ENCODE measurements at places on chromosomes 13 and 19. TPM values are rescaled to one million over a fixed set of nuclear protein-coding genes. Genes with fewer than 3 reads are reported as not detected.
A peak's percentile ranks its signal among the peaks of the same experiment; 100 is the strongest.

LGALS4 gene
- polyA plus RNA-seq = 0.67 TPM

GRCh38 chr19:29528946-29529645 is 3.3 kb downstream of the VSTM2B start:
- DNase-seq = no peak

DNA sequence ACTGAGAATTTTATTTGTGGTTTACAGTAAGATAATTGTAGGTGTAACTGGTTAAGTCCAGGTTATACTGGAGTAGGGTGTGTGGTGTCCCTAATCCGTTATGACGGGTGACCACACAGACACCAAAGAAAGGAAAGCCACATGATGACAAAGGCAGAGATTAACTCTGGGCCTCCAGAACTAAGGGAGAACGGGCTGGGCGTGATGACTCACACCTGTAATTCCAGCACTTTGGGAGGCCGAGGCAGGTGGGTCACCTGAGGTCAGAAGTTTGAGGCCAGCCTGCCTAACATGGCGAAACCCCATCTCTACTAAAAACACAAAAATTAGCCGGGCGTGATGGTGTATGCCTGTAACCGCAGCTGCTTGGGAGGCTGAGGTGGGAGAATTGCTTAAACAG is 10.2 kb upstream of the FUT2 start:
- no peak for DNase-seq

MTUS2 gene
- polyA plus RNA-seq = 18.3 TPM

DNA sequence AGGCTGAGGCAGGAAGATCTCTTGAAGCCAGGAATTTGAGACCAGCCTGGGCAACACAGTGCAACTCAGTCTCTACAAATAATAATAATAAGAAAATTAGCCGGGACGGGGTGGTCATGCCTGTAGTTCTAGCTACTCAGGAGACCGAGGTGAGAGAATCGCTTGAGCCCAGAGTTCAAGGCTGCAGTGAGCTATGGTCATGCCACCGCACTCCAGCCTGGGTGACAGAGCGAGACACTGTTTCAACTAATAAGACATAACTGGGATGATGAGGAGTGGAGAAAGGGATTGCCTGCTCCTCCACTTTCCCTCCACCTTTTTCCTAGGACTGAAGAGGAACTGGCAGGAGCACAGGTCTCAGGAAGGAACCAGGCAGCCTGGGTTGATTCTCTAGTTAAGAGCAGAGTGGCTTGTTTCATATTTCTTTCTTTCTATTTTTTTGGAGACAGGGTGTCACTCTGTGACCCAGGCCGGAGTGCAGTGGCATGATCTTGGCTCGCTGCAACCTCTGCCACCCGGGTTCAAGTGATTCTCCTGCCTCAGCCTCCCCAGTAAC is 4.6 kb upstream of the GPI start:
- DNase-seq = no peak

GRCh38 chr19:18893587-18894253 is 2.2 kb downstream of the CERS1 start:
- peak; percentile 49 for DNase-seq

ARHGAP45 gene
- polyA plus RNA-seq = 20.7 TPM

DNA sequence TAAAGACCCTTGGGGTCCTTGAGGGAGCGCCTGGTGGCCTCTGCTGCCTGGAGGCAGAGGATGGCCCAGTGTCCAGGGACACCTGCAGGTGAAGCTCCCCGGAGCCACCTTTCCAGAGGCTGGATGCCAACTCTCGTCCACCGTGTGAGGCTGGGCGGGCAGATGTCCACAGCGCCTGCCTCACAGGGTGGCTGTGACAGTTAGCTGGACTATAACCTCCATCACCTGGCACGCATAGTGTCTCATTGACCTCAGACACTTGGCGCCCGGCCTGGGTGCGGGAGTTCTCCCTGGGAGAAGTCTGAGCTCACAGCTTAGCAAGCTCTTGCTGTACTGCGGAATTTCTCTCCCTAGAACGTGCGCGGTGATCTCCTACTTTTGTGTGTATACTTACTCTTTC is 9.8 kb downstream of the BICRA start:
- no peak for DNase-seq

DNA sequence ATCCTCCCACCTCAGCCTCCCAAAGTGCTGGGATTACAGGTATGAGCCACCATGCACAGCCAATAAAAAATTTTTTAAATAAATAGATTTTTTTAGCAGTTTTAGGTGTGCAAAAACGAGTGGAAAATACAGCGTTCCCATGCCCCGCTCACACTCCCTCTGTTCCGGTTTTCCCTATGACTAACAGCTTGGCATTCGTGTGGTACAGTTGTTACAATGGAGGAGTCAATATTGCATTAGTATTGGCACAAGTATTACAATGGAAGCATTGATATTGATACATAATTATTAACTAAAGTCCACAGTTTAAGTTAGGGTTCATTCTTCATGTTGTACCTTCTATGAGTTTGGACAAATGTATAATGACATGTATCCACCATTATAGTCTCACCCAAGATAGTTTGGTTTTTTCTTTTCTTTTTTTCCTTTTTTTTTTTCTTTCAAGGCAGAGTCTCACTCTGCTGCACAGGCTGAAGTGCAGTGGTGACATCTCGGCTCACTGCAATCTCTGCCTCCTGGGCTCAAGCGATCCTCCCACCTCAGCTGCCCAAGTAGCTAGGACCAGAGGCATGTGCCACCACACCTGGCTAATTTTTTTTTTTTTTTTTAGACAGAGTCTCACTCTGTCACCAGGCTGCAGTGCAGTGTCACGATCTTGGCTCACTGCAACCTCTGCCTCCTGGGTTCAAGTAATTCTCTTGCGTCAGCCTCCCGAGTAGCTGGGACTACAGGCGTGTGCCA is 15.4 kb upstream of the RAB20 start:
- no peak for DNase-seq

DNA sequence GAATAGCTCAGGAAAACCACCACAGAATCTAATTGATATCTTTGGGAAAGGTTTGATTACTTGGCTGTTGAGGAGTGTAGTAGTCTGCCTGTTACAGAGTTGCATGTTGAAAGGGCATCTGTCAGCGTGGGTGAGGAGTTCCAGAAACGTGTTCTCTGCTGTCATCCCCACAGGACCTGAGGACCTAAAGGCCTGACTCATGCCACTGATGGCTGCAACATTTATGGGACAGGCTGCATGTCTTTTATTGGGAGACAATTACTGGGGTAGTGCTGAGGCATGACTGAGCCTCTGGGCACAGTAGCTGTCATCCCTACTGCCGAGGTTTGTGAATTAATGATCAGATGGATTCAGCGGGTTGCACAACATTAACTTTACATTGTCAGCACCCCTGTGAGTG is 525.9 kb downstream of the GPC6 start:
- no peak for DNase-seq

FXYD1 gene
- polyA plus RNA-seq = 203 TPM

- no peak for DNase-seq
These were observed 2.6 kb downstream of the VSIG10L start for GRCh38 chr19:51339313-51339686.

GRCh38 chr13:34175551-34175950 is 357.6 kb downstream of the RFC3 start:
- DNase-seq = no peak

DNA sequence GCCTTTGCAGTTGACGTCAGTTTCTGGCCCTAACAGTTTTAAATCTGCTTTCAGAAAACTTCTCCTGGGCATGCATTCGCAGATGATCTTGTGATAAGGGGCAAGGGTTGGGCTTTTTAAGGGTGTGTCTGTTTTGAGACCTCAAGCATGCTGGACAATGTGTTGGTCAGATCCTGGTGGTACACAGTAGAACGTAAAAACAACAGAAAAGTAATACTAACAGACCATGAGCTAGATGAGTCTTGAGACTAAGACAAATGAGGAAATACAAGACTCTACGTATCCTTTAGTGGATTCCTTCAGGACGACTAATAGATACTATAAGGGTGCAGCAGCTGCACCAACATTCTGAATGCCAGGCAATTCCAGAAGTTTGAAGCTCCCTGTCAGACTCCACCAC is 237.6 kb downstream of the DNAJC15 start:
- DNase-seq = no peak

DNA sequence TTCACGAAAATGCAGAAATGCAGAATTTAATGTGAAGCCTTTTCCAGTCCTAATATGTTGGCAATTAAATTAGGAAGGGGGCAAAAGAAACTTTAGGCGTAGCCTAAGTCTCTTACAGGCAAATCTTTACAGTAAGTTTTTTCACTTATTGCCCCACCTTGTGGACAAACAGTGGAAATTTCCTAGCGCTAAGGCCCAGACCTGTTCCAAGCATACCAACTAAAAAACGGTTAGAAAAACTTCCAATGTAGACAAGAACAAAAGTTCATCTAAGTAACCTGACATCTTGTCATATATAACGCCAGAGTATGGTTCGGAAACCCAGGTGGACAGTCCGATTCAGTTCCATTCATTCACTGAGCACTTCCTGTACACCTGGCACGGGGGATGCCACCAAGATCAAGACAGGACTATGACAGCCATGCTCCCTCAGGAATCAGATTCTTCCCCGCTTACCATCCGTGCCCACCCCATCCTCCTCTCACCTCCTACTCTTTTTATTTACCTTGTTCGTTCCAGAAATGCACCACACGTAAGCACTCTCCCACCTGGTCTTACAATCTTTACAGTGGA is 4.9 kb downstream of the ZAR1L start:
- DNase-seq = peak; percentile 63

DNA sequence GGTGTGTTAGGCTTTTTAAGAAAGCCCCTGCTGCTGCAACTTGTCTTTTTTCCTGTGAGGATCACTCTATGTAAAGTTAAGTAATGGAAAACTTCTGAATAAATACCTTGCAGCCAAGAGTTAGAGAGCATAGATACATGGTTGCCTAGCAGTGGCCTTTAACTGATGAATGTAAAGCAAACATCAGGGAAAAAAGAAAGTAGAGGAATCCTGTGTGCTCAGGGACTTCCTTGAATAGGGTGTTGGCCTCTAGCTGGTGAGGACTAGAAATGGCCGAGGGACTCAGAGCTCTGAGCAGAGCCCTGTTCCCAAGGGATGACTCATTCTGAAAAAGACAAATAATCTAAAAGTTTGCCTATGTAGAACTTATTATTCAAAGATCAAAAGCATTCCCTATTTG is 135.7 kb downstream of the MIPEP start:
- peak; percentile 23 for DNase-seq

DNA sequence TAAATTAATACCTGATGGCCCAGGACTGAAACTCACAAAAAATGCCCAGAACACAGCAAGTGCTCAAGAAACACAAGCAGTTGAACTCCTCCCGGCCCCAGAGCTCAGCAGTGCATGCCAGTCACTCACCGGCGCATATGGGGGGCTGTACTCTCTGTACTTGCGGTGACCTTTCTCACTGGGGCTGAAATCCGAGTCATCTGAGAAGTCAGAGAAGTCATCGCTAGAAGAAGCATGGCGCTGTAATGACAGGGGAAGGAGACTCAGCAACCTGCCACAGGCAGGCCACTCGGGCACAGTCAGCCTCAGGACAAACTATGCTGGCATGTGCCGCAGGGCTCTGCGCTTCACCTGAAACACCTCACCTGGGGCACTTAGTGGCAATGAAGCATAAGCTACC is 19.7 kb downstream of the ZC3H4 start:
- DNase-seq = no peak

GRCh38 chr19:33948651-33949335 is 152.1 kb downstream of the KCTD15 start:
- DNase-seq = no peak

C13orf46 gene
- 0.21 TPM for polyA plus RNA-seq

SIAH3 gene
- polyA plus RNA-seq = 0.07 TPM

DNA sequence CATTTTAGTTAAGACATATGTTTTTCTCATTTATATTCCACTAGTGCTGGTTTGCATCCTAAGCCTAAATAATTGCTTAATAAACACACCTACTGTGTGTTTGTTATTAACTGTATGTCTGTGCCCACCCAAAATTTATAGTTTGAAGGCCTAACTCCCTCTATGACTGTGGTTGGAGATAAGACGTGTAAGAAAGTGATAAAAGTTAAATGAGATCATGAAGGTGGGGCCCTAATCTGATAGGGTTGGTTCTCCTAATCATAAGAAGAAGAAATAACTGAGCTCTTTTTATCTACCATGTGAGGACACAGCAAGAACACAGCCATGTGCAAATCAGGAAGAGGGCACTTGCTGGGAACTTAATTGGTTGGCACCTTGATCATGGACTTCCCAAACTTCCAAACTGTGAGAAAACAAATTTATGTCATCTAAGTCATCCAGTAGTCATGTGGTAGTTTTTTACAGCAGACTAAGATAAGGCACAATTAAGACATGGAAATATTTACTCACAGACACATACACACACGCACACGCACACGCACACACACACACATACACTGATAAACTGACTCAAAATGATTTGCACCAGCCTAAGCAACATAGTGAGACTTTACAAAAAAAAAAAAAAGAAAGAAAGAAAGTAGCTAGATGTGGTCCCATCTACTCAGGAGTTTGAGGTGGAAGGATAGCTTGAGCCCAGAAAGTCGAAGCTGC is 662.1 kb downstream of the PCDH9 start:
- no peak for DNase-seq

ATP8B3 gene
- polyA plus RNA-seq = 0.51 TPM

GRCh38 chr13:25871389-25872125 is 180.3 kb downstream of the SHISA2 start:
- DNase-seq = no peak

DNA sequence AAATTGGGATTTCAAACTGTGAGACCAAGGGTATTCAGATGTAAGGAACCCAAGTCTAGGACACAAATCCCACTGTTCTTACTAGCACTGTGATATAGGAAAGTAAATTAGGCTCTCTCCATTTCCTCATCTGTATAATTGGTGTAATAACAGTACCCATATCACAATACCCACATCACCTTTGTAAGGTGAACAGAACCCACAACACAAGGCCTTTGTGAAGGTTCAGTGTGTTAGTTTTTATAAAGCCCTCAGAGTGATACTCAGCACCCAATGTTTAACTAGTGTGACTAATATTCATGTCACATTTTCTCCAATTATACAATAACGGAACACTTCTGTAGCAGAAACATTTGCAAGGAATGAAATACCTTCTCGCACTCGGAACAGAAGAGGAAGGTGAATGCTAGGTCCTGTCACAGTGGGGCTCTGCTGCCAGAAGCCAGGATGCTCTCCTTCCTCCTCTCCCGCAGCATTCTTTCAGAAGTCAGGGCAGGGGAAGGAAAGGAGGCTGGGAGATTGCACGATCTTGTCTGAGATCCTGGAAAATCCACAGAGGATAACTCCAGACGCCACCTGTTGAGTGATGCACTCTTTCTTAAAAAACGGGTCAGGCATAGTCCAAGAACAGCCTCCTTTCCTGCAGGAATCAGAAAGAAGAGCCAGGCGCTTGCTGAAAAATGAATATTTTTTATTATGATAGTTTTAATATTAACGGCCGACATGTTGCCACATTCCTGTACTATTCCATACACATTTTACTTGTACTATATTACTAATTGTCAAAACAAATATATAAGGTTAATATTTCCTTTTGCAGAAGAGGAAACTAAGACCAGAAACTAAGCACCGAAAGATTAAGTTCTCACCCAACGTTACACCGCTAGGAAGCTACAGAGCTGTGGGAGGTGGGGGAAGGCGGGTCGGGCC is 762 bp downstream of the ZNF45 start:
- DNase-seq = peak; percentile 7

OLFM2 gene
- 27.5 TPM for polyA plus RNA-seq

TMIGD2 gene
- polyA plus RNA-seq = 0.38 TPM

DNA sequence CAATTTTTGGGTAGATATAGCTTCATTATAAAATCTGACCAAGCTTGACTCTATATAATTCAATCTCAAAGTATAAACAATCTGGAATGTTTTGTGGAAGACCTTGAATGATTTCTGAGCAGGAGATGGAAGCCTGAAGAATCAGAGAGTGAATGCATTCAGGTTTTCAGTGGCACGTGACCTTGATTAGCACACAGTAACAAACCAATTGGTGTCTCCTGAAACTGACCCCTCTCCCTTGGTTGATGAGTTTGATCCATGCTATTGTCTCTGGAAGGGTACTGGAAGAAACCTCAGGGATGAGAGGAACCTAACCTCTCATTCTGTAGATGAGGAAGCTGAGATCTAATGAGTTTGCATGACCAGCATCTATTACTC is 39.6 kb downstream of the PCDH8 start:
- no peak for DNase-seq
